MV-4-11 (cell line): ENCODE measurements at places on chromosomes 2 and 18.

DNA sequence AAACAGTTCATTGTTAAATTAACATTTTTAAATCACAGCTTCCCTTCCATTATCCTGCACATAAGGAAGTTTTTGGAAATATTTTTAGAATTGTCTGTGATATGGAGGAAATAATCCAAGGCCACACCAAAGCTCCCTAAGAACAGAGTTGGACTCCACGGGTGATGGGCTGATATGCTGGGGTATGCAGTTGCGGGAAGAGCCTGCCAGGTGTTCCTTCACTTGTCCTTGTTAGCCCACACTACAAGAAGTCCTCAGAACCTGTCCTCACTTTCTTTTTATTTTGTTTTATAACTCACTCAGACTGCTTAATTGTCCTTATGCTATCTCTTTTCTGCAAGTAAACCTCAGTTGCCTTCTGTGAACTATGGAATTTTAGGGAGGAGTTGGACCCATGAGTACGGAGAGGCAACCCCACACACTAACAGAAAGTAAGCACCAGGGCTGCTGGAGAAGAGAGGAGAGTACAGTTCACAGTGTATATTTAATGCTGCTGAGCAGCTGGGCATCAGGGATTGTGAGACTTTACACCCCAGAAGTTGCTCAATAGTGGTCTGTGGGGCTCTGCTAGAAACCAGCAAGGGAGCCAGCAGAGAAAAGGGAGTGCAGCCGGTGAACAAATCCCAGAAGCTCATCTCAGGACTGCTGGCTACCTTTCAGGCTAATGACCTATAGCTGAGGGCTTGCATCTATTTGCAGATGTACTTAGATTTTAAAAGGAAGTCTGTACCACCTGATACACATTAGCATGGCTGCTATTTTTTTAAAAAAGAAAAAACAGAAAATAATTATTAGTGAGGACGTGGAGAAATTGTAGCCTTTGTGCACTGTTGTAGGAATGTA lies 280.1 kb upstream of the STON1 start:
- DNase-seq: peak; percentile 89

DNA sequence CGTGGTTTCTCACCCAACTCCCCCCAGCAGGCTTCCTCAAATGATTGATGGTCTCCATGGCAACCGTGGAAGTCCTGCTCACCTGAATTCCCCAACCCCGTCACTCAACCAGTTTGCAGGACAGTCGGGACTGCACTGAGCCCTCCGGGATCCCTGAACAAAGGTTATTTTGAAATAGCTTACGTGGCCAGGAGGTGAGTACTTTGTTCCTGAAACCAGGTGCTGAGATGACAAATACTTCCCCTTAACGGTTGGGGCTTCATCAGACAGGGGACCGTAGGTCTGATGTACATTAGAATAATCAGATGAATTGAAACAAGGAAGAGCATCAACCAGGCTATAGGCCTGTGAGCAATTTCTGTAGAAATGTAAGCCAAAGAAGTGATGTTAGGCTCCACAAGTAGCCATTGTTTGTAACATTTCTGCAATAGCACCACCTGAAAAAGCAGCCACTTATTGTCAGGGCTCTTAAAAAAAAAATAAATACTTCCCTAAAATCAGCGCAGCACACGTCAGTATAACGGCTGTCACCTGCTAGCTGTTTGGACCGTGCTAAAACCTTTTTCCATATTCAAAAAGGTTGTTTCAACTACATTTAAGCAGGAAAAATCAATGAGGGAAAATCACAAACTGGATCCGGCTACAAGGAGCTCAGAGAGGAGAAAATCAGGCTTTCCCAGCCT lies 206.4 kb upstream of the ID2 start:
- DNase-seq: no peak

GRCh38 chr2:134217924-134218323 lies 35.9 kb upstream of the MGAT5 start:
- peak; percentile 72 for DNase-seq

DNA sequence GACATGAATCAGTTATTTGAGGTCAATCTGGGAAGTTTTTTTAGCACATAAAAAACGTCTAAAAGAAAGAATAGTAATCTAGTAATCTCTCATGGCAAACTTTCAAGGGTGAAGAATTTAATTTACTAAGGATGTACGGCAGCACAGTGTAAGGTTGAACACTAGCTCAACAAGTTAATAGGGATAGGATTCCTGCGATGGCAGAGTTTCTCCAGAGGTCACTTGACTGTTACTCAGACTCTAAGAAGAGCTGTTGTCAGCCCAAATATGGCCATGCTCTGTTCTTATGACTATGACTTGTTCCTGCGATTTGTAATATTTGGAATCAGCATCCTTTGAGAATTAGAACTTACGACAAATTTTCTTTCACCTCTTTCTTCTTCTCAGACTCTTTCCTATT lies 553.3 kb upstream of the TNP1 start:
- no peak for DNase-seq

DNA sequence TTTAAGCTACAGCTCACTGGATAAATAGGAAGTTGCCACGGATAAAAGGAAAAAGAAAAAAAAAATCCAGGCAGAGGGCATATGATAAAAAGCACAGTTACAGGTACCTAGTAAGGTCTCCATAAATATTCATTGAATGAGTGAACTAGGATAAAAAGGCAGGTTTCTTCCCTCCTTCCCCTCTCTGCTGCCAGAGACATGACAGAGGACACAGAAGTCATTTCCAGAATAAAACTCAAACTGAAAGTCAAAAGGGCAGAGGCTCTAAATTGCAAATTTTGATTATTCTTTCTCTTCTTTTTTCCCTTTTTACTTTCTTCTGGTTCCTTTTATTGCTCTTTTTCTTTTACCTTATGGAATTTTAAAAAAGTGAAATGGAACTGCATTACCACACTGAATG lies 7.7 kb downstream of the CD302 start:
- no peak for DNase-seq

- DNase-seq: peak; percentile 90
Observed at GRCh38 chr2:240611601-240612210, 13.6 kb upstream of the GPR35 start.

DNA sequence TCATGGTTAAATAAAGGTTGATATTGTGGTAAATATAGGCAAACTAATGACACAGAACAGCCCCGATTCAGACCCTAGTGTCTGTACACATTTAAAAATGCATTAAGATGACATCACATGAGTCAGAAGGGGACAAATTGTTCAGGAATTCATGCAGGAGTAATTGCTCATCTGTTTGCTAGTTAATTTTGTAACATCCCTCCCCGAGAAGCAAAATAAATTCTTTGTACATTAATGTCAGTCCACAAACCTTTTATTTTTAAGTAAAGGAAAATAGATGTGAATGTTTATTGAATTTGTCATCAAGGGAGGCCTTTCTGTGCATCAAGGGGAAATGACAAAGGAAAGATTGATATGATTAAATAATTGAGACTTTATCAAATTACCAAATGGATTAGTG lies 69.9 kb downstream of the SH3BP4 start:
- no peak for DNase-seq

- DNase-seq: no peak
Observed at GRCh38 chr2:45872211-45872610, 220.7 kb downstream of the PRKCE start.

GRCh38 chr18:4181086-4181485 lies 274.0 kb downstream of the DLGAP1 start:
- DNase-seq: no peak

- DNase-seq: peak; percentile 98
Observed at GRCh38 chr18:57737400-57738060, 65.6 kb downstream of the ATP8B1 start.

- DNase-seq: peak; percentile 48
Observed at GRCh38 chr2:23801396-23801795, 125.5 kb downstream of the ATAD2B start.

- no peak for DNase-seq
Observed at GRCh38 chr2:197513915-197514314, 2.0 kb upstream of the MOB4 start.

- no peak for DNase-seq
Observed at GRCh38 chr2:238313991-238314350, 6.3 kb upstream of the TRAF3IP1 start.

DNA sequence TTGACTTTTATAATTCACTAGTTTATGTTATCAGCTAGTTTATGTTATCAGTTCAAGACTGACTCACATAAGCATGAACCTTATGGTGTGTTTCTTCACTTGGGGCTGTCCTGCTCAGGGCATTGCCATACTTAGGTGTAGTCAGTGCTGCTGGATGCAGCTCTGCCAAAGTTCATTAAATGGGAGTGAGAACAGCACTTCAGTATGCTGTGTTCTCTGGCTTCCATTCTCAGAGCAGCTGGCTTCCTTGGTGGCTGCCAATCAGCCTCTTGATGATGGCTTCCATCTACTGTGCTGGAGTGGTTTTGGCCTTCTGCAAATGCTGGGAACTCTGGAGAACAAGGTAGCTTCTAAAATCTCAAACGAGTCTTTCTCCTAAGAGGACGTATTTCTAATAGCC lies 170.7 kb downstream of the TDRD15 start:
- DNase-seq: no peak

- no peak for DNase-seq
Observed at GRCh38 chr2:182366628-182367027, 60.2 kb downstream of the PDE1A start.

GRCh38 chr2:98473995-98474780 lies 29.5 kb downstream of the INPP4A start:
- no peak for DNase-seq

- DNase-seq: peak; percentile 85
Observed at GRCh38 chr2:205872716-205873115, 190.4 kb downstream of the NRP2 start.

GRCh38 chr18:3442919-3443318 lies 7.1 kb upstream of the TGIF1 start:
- no peak for DNase-seq

DNA sequence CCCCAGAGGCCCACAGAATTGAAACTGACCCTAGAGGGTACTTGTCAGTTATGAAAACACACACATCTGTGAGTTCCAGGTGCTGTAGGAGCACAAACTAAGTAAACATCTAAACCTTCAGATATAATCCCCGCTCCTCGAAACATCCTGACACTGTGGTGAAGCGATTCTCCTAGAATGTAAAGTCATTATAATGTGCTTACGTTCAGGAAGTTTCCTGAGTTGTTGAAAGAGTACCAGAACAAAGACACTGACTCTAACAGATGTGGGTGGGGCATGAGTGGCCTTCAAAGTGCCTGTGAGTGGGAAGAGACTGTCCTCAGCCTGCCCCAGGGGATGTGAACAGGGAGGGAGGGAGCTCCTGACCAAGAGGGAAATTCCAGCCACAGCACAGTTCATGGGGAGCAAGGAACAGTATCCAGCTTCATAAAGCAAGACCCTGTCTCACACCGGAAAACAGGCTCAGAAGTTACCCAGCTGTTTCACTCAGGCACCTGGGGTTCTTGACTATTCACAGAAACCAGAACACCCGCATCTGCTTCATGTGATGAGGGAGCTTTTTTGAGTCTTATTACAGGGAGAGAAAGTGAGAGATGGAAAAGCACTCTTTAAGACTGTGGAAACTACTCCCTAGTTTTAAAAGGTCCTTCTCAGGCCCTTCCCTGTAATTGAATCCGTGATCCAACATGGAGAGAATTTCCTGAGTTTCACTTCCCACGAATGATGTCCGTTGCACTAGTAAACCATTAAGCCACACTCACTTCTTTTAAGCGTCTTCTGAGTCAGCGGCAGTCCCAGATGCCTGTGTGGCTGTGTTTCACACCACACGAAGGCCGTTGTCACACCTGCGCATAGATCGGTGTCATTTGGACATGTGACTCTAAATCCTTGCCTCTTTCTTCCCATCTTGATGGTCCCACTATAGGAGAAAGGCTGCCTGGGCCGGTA lies 88.6 kb upstream of the EML6 start:
- peak; percentile 66 for DNase-seq

GRCh38 chr2:9163306-9164111 lies 43.1 kb upstream of the ASAP2 start:
- DNase-seq: no peak

GRCh38 chr2:200042944-200043343 lies 87.6 kb downstream of the MAIP1 start:
- DNase-seq: peak; percentile 50

DNA sequence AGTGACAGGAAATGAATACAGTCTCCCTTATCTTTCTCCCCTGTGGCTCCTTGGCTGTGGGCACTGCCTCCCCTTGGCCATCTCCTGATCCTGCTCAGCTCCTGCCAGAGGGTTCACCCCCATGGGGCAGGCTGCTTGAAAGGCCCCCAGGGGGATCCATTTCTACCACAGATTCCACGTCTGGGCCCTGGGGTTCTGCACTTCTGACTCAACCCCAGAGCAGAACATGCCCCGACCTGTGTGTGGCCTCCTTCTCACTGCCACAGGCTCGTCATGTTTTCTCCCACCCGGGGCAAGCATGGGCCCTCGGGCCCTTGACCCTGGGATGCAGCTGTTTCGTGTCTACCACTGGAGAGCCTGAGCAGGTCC lies 122.2 kb downstream of the ACKR3 start:
- no peak for DNase-seq

GRCh38 chr2:119760956-119761275 lies 1.2 kb downstream of the PTPN4 start:
- DNase-seq: no peak

DNA sequence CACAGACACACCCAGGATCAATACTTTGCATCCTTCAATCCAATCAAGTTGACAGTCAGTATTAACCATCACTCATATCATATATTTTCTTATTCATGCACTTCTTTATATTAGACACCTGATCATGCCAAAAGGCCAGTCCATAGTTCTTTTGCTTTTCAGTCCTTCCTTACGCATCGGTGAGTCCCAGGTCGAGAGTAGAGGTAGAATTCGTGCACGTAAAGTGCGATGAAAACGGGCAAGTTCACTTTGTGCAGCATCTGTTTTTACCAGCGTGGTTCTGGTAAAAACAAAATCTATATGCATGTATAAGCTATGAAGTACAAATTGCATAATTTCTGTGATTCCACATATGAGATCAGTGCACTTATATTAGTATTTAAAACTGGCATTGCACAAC lies 1.2 kb upstream of the COPS8 start:
- no peak for DNase-seq
